ENCODE measurements at places on chromosomes 5 and 9. TPM values are rescaled to one million over a fixed set of nuclear protein-coding genes. Genes with fewer than 3 reads are reported as not detected.

CMYA5 gene
- total RNA-seq, result under 0.01 TPM

P4HA2 gene
- 88.6 TPM for total RNA-seq

PIP5KL1 gene
- 0.21 TPM for total RNA-seq

GRM6 gene
- not detected for total RNA-seq

SPINK1 gene
- total RNA-seq, result not detected

NCBP1 gene
- total RNA-seq, result 65.0 TPM

PTGDS gene
- not detected for total RNA-seq

STARD4 gene
- 113 TPM for total RNA-seq

TTC23L gene
- total RNA-seq, result under 0.01 TPM

NRG2 gene
- total RNA-seq, result 0.46 TPM

IFNA21 gene
- not detected for total RNA-seq

INSYN2B gene
- 21.4 TPM for total RNA-seq

MEF2C gene
- 33.2 TPM for total RNA-seq

SLC6A18 gene
- not detected for total RNA-seq

HSD17B4 gene
- 151 TPM for total RNA-seq

SLC27A6 gene
- total RNA-seq, result not detected
